ENCODE measurements at places on chromosomes 5 and 9.

DNA sequence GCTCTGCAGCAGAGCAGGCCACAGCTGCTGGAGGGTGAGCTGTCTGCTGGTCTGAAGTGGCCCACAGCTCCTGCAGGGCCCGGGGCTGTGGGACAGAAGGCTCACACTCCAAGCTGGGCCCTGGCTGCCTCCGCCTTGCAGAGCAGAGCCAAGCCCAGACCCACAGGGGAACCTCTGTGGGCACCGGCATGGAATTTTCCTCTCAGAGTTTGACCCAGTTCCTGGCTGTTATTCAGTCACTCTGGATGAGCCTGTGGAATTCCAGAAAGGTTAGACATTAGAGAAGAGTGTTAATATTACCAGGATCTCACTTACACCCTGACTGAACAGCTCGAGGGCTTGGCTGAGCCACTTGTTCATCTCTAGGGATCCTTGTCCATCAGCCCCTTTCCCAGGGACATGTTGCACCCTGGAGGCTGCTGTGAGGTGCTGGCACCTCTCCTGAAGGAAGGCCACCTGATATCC, 17.5 kb downstream of the IL9 start:
- no peak for DNase-seq

- DNase-seq: no peak
These were observed 130.6 kb downstream of the TENT4A start for GRCh38 chr5:6843821-6844220.

GRCh38 chr5:179595916-179596315, 27.6 kb downstream of the HNRNPH1 start:
- DNase-seq: no peak

DNA sequence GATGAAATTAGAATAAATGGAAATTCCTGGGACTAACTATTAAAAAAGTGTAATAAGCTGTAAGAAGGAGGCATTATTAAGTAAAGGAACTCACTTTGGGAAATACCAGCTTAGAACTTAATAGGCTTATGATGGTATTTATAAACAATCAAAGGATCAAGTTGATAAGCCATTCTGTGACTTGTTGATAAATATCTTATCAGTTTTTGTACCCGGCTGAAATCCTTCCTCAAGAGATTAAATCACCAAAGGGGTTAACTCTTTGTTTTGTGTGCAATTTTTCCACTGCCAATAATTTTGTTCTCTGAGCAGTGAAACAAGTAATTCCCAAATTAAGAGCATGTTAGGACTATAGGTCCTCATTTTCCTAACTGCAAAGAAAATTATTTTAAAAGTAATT, 70.7 kb upstream of the BDP1 start:
- DNase-seq: no peak

DNA sequence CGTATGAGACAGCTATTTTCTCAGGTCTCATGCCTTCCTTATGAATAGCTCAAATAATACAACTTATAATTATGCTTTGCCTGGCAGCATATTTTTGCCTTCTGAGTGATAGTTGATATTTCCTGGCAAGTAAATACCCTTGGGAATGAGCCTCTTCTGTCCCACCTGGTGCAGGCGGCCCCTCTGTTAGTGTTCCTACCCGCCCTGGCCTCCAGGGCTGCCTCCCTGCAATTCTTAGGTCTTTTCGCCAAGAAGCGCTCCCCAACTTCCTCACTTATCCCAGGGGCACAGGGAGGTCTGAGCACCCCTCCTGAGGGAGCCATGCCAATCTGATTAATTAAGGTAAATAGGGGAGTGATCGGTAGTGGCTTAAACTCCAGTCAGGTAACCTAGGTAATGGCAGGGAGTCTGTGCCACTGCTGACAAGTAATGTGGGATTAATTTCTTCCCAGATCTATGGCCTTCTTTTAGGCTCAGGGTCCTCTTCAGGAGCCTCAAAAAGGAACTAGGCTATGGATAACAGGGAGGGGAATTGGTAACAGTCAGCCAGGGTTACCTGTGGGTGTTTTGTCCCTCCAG, 81.5 kb downstream of the GALNT10 start:
- DNase-seq: no peak

- no peak for DNase-seq
These were observed 46.7 kb downstream of the SHB start for GRCh38 chr9:38022203-38022895.

- no peak for DNase-seq
These were observed 32.3 kb downstream of the DIMT1 start for GRCh38 chr5:62371409-62371808.

GRCh38 chr9:7117676-7118561, 360.1 kb downstream of the KDM4C start:
- DNase-seq: no peak

GRCh38 chr5:38777111-38777510, 68.7 kb upstream of the OSMR start:
- no peak for DNase-seq

DNA sequence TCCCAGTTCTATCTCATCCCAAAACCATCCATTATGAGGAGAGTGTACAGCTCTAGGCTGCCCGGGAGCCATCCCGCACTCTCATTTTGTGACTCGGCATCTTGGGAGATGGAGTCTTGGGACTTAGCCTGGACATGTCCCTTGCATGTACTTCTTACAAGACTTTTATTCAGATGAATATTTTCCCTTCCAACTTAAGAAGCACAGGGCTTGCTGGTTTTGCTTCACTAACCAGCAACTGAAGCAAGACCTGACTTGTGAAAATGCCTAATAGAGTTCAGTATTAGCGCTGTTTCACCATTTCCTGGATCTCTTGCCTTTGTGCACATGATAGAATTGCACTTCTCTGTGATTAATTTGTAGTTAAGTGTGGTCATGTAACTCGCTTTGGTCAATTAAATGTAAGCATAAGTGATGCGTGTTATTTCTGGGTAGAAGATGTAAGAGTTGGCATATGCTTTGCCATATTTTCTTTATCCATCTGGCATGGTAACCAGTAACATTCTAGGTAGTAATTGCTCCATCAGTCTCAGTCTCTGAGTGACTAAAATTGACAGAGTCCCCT, 55.8 kb downstream of the PDCD1LG2 start:
- DNase-seq: no peak

- DNase-seq: no peak
These were observed 87.1 kb downstream of the SEMA4D start for GRCh38 chr9:89410641-89411350.

DNA sequence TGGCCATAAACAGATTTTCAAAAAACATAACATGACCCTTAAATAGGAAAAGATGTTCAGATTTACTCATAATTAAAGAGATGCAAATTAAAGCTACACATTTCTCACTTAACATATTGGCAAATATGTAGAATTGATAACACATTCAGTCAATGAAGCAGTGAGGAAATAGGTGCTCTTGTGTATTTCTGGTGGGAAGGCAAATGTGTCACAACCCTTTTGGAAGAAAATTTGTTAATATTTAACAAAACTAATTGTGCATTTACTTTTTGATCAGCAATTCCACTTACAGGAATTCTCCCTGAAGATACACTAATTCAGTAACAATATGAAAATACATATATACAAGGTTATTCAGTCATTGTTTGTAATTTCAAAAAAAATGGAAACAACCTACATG, 68.1 kb downstream of the FBXW11 start:
- no peak for DNase-seq

- DNase-seq: no peak
These were observed 1.5 kb downstream of the TLN1 start for GRCh38 chr9:35730486-35730854.

GRCh38 chr5:98557916-98558315, 215.5 kb upstream of the RGMB start:
- no peak for DNase-seq

DNA sequence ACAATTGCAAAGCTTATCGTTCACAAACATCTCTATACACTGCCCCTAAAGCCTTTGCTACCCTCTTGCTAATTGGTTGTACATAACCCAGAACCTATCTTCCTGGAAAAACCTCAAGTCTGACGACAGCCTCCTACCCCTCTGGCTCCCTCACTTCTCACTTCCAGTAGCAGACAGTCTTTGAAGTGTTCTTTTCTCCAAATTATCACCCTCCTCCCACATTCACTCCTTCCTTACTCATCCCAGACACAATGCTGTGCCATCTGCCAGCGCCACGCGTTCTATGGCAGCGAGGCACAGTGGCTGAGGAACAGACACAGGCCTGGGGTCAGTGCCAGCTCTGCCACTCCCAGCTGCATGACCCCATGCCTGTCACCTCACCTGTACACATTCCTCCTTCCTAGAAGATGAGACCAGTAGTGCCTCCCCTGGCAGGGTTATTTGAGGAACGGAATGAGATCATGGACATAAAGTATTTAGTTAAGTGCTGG, 27.7 kb downstream of the CLTA start:
- no peak for DNase-seq

DNA sequence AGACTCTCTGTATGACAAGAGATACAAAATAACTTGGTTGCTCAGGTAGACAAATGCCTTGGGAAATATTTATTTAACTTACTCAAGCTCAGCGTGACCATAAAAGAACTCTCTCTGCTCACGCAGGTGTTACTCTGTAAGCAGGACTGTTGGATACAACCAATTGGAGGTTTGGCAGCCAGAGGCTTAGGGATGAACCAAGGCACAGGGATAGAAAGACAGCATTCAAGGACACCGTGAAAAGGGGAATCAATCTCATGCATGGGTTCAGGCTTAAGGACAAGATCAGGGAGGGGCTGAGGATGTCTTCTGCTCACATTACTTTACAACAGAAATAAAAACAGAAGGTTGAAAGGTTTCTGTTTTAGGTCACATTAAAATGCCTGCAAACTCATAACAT, 389.0 kb upstream of the BRINP1 start:
- DNase-seq: no peak

GRCh38 chr5:9502864-9503263, 43.0 kb downstream of the SEMA5A start:
- DNase-seq: no peak

DNA sequence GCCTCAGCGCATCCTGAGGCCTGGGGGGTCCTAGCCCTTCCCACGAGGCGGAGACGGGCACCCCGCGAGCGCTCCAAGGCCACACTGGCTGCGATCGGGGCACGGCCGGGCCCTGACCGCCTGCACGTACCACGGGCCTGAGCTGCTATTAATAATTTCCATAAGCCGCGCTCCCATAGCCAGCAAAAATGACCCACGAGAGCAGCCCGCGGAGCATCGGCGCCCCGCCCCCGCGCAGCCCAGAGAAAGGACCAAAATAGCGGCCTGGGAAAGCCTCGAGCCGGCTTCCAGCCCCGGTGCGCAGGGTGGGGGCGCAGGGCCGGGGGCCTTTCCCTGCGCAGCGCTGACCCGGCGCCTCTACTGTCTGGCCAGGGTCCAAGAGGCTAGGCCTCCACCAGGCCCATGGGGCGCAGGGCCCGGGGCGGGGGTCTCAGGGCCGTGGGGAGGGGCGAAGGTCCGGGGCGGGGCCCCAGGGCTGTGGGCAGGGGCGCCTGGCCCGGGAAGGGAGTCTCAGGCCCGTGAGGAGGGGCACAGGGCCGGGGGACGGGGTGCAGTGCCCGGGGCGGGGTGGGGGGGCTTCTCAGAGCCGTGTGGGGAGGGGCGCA, 54.4 kb downstream of the EXD3 start:
- DNase-seq: no peak

- no peak for DNase-seq
These were observed 21.6 kb downstream of the NDST1 start for GRCh38 chr5:150529555-150529954.

DNA sequence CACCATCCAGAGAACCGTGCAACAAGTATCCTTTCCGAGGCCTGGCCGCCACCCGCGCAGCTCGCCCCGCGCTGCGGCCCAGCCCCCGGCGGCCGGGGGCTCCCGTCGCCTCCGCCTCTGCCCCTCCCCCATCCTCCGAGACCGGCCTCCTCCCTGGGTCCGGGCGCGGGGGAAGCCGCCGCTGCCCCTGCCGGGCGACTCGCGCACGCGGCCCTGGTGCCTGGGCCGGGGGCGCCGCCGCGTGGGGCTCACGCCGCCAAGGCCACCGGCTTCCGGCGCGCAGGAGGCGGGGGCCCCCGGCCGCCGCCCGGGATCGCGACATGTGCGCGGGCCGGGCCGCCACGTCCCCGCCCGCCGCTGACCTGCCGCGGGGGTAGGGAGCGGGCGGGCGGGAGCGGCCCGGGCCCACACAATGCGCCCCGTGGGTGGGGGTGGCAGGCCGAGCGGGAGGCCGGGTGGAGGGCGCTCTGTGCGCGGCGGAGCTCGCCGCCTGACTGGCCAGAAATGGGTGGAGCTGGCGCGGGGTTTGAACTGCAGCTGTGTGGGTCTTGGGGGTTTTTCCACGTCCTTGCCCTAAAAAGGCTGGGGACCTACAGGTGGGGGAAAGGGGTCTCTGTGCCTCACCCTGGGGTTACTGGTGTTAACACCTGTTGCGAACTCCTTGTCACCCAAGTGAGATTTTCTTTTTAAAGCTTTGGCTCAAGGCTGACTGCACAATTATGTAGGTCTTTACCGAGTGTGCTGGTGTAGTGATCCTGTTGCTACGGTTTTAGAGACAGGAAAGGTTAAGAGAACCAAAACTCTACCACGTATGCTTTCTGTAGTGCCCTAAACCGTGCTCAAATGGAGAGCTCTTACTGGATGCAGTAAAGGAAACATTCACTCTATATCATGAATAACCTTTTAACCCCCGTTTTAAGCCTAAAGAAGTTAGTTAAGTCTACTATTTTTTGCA, 32.3 kb downstream of the TNPO1 start:
- peak; percentile 74 for DNase-seq

- peak; percentile 58 for DNase-seq
These were observed 35.5 kb downstream of the FBXO10 start for GRCh38 chr9:37540634-37541033.

DNA sequence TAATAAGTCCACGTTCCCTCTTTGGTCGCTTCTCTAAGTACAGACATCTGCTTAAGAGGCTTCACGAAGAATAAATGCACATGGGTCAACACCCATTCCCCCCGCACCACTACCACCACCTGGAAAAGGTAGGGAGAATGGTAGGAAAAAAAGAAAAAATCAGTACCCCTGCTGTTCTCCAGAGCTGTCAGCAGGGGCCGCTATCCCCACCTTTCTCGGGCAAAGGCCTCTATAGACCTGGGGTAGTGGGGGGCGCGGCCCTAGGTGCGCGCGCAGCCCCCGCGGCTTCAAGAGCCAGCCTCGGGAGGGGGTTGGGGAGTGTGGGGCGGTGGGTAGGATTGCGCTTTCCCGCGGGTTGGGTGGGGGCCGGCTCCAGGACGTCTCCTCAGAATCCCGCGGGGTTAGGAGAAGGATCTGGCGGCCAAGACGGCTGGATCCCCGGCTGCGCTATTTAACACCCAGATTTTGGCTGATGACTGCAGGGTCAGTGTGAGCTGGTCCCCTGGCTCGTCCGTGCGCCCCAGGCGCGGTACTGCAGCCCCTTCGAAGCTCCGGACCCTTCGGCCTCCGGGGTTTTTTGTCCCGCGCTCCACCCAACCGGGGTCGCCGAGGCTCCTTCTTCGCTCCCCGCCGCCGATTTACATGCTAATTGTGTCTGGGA, 1.6 kb upstream of the SEMA6A start:
- peak; percentile 68 for DNase-seq

DNA sequence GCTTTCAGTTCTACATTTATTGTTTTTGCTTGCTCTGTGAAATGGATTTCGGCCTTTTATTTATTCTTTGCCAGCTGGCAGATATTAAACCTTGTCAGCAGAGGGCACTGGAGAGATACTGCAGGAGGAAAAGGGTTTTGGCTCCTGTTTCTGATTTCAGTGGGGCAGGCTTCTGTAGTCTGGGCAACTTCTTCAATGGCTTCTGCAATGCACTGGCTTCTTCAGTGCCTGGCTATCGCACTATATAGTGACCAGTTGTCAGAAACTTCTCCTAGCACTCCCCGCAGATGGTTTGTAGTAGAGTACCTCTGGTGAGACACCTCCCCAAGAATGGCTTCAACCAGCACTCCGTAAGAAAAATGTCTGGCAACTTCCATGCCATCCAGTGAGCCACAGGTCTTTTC, 3.2 kb upstream of the NFX1 start:
- DNase-seq: no peak

GRCh38 chr9:117825609-117826347, 121.6 kb downstream of the TLR4 start:
- DNase-seq: no peak

All from mucosa of descending colon (tissue), 3 donors.